ENCODE measurements at places on chromosomes 16 and 17. TPM values are rescaled to one million over a fixed set of nuclear protein-coding genes. Genes with fewer than 3 reads are reported as not detected.

DNA sequence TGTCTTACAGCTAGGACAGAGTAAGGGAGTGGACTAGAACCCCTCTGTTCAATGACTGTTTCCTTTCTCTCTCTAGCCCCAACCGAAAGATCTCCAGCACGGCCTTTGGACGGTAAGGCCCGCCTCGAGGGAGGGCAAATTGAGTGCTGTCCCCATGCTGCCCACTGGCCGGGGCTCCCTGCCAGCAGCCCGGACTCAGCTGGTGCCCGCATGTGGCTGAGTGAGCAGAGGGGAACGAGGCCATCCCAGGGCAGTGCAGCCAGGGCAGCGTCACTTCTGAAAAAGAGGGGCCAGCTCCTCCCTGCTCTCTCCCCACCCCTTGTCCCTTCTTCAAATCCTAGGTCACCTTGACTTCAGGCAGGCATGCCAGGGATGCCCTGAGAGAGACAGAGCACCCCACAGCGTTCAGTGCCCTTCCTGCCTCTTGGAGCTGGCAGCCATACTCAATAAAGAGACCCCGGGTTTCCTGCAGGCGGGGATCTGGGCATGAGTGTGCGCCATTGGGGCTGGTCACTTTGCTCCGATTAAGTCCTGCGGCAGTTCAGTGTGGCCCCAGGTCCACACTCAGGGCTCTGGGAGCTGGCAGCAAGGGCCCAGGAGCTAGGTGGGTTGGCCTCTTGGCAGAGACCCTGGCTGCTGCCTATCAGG is 130.9 kb downstream of the RAB11FIP4 start:
- no peaks in the 10 kb centered on the region for H3K27me3 ChIP-seq
- no peak overlapping the region for H3K27ac ChIP-seq
- no peak for DNase-seq
- no peaks in the 10 kb centered on the region for H3K36me3 ChIP-seq
- peaks cover 26% of the 10 kb centered on the region for H3K4me1 ChIP-seq
- no peak overlapping the region for H3K4me3 ChIP-seq

DNA sequence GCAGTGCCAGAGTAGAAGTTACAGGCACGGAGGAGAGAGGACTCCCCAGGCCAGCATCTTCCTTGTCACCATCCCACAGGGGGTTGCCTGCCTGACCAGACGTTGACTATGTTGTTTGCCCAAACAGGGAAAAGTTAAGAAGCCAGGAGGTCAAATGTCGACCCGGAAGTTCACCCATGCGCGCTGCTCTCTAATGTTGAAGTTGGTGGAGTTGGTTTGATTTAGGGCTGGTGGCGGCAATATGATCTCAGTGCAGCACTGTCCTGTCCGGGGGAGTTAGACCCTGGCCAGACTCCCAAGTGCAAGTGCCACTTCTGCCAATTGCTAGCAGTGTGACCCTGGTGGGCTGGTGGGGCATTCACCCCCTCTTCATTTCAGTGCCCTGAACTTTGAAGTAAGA is 30.4 kb downstream of the RGS9 start:
- H3K36me3 ChIP-seq, result no peaks in the 10 kb centered on the region
- peaks cover 8% of the 10 kb centered on the region for H3K4me1 ChIP-seq
- no peak overlapping the region for H3K27ac ChIP-seq

DNA sequence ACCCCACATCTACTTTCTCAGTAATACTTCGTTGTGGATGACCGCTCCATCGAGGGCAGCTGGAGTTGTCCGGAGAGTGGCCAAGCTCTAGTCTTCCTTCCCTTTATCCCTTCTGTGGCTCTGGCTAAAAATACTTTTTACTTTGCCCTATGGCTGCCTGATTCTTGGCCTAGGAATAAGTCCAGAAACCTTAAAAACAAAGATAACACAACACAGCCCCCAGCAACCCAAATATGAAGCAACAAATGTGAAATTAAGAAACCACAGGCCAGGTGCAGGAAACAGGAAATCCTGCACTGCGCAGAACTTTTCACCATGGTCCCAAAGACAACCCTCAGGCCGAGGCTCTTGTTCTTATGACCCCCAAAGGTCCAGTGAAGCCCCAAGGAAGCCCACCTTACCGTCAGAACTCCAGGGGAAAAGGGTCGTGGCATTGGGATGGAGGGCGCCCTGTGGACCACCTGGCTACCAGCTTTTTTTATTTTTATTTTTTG is 26.0 kb downstream of the TK2 start:
- no peak overlapping the region for H3K4me3 ChIP-seq
- no peak overlapping the region for H3K27ac ChIP-seq
- peaks cover 10% of the 10 kb centered on the region for H3K4me1 ChIP-seq
- H3K36me3 ChIP-seq, result no peaks in the 10 kb centered on the region

The GUCY2D gene
- not detected for total RNA-seq

The KRTAP3-2 gene
- not detected for total RNA-seq

Data from Karpas-422 (cell line).